ENCODE measurements at places on chromosomes 6 and 20.

DNA sequence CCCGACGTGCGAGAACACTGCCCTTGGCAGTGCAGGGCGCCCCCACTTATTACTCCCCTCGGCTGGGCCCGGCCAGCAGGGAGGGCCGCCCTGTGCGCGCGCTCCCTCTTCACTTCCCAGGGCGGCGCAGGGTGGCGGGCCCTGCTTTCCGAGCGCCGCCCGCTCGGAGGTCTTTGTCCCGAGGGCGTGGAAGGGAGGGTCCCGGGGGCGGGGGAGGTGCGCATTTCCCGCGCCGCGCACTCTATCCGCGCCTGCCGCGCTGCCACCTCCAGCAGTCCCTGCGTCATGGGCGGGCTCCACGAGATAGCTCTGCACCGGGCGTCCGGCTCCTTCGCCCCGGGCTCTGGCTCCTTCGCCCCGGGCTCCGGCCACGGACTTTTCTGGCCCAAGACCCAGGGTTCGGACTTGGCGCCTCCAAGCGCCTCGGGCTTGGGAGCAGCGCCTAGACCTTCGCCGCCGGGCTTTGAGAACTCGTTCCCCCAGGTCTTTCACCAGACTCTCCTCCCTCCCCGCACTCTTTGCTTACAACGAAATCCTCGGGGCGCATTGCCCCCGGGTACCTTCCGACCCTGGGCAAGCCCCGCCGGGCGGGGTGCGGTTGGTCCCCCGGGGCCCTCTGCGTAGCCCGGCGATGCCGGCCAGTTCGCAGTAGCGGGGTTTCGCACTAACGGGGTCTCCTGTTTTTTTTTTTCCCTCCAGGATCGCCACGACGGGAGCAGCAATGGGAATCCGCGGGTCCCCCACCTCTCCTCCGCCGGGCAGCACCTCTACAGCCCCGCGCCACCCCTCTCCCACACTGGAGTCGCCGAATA, 1.6 kb downstream of the TFAP2C start:
- no peak for DNase-seq

DNA sequence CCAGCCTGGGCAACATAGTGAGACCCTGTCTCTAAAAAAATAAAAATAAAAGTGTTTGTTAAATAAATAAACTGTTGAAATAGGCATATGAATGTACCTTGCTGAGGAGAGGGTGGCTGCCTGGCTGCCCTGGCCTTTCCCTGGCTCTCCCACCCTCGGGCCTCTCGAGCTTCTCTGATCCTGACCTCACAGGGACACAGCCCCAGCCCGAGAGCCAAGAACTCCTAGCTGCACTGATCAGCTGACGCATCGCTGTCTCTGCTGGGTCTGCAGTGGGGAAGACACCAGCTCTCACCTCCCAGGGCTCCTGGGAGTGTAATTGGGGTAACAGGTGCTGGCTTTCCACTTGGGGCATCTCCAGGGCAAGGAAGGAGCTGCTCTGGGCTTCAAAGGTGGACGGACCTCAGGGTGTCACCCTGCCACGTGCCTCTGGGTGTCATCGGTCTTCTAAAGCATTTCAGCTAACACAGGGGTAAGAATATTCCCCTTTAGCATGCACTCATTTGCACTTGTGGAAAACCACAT, 6.9 kb downstream of the TCF15 start:
- no peak for DNase-seq

GRCh38 chr6:3584606-3585005, 127.8 kb upstream of the SLC22A23 start:
- DNase-seq: no peak

GRCh38 chr6:74534465-74535211, 671.2 kb downstream of the COL12A1 start:
- DNase-seq: no peak

GRCh38 chr6:44867571-44868334, 460.4 kb upstream of the RUNX2 start:
- no peak for DNase-seq

- no peak for DNase-seq
These were observed 62.2 kb downstream of the RFPL4B start for GRCh38 chr6:112409311-112409710.

DNA sequence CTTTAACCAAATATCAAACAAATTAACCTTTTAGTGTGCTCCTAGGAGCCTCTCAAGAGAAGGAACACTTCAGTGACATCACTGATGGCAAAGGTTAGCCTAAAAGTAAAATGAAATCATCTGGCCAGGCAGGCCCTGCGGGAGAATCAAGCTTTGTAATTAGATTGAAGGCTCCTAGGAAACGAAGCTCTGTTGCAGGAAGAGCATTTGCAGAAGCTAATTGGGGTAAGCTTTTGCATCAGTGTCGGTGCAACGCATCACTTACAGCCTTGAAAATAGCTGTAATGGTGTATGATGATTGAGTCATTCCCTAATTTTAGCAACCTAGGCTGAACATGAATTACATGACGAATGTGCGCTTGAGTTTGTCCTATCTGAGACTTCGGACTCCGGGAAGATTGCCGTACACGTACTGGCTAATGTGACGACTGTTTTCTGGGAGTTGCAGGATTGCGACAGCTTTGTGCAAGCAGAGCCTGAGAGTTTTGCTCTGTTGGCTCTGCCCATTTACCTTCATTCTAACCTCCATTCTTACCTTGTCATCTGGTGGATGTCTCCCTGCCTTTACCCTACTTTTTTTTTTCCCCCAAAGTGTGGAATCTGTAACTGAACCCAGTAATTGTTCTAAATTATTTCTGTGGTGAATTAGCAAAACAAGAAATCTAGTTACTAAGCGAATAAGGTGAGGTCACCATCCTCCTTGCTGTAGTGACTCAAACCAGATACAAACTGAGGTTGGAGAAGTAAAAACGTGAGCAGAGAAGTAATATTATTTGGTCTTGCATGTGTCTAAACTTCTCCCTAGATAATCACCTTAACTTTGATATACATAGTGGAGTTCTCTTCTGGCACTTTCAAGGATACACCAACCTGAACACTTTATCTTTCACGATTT, 675.9 kb upstream of the CITED2 start:
- peak; percentile 78 for DNase-seq

DNA sequence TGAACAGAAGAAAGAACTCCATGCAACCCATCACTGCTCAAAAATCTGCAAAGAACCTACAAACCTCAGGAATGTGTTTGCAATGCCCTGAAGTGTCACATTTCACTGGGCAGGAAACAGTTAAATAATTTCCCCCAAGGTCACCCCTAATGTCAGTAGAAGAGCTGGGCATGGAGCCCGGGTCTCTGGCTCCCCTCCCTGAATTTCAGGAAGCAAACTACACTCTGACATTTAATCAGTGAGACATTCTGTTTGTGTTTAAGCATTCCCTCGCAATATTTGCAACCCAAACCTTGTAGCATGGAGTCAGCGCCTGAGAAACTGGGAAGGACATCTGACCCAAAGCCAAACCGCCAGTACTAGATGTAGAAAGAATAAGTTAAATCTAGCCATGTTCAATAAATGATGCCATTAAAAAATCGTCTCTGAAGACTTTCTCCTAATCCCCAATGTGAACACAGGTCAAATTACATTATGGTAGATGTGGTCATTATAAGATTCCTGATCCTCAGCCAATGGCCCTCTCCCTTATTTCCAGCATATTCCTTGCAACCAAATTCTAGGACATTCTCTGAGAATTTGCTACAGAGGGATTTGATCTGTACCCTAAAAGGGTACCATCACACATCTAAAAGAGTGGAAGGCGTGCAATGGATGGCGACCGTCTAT, 91.2 kb upstream of the ADTRP start:
- no peak for DNase-seq

DNA sequence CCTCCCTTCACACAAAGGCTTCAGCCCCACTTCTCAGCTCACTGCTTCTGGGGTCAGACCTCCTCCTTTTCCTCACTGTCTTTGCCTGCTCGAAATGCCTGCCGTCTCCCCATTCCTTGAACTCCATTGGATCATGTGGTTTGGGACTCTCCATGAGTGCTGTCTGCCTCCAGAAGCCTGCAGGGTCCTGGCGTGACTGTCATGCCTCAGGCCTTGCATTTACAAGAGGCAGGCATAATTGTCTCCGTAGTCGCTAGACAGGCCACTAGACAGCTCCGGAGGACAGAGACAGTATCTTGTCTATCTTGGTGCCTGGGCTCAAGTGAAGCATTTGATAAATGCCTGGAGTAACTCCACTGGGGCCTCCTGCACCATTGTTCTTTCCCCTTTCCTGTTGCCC, 15.3 kb downstream of the PNLDC1 start:
- no peak for DNase-seq

- no peak for DNase-seq
These were observed 562.9 kb upstream of the CHD6 start for GRCh38 chr20:42181064-42181463.

DNA sequence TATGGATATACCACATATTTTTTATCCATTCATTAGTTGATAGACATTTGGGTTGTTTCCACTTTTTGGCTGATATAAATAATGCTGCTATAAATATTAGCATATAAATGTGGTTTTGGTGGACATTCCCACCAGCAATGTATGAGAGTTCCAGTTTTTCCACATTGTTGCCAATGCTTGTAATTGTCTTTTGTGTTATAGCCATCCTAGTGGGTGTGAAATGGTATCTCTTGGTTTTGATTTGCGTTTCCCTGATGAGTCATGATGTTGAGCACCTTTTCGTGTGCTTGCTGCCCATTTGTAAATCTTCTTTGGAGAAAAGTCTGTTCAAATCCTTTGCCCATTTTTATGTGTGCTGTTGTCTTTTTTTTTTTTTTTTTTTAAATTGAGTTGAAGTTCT, 54.4 kb downstream of the DHX35 start:
- no peak for DNase-seq

- no peak for DNase-seq
These were observed 12.3 kb upstream of the DEFB112 start for GRCh38 chr6:50062051-50062450.

- DNase-seq: peak; percentile 55
These were observed at the start of gene PERP for GRCh38 chr6:138107078-138107751. Gene PERP (minus strand): TSS chr6:138107419. CDS start chr6:138107340, 79 bp downstream.

GRCh38 chr20:18258126-18258860, 30.0 kb upstream of the ZNF133 start:
- DNase-seq: no peak

GRCh38 chr6:150579611-150580010, 20.1 kb upstream of the PLEKHG1 start:
- DNase-seq: no peak

GRCh38 chr6:168345896-168346754, 26.5 kb upstream of the DACT2 start:
- DNase-seq: no peak

DNA sequence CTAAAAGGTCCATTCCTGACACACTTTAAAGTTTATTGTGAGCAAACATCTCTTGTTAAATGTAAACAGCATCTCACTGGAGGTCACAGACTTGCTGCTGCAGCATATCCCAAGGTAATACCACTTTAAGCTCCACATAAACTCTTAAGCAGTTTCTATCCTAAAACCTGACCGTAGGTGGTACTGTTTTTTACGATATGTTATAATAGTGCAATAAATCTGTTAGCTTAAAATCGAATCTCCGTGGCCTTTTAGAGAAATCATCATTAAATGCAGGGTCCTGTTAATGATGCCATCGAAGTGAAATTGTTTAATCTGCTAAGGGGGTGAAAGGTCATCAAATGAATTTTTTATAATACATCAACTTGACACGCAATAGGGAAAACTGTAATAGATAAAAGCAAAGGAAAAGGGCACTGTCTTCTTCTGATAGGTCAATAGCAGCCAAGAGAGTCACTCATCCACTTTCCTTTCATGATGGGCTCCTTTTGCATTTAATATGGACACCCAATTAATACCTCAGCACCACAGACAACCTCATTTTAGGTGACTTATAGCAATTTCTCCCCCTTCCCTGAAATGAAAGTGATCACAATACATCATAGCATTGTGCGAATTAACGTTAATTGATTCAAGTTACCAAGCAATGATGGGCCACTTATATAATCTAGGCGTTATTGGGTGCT, 436.1 kb downstream of the PKHD1 start:
- DNase-seq: no peak

DNA sequence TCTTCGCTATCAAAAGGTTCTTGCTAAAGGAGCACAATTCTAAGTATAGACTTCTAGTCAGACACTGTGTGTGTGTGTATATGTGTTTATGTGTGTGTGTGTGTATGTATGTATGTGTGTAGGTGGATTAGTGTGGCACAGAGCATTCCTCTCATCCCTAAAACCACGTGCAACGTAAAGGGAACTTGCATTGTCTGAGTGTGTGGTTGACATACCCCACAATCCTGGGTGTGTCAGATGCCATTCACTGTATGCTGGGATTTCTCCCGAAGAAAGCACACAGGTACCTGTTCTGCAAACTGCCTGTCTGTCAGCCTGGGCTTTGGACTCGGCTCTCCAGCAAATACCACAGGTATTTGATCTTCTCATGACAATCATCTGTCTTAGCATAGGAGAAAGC, 42.3 kb upstream of the TBC1D7 start:
- no peak for DNase-seq

DNA sequence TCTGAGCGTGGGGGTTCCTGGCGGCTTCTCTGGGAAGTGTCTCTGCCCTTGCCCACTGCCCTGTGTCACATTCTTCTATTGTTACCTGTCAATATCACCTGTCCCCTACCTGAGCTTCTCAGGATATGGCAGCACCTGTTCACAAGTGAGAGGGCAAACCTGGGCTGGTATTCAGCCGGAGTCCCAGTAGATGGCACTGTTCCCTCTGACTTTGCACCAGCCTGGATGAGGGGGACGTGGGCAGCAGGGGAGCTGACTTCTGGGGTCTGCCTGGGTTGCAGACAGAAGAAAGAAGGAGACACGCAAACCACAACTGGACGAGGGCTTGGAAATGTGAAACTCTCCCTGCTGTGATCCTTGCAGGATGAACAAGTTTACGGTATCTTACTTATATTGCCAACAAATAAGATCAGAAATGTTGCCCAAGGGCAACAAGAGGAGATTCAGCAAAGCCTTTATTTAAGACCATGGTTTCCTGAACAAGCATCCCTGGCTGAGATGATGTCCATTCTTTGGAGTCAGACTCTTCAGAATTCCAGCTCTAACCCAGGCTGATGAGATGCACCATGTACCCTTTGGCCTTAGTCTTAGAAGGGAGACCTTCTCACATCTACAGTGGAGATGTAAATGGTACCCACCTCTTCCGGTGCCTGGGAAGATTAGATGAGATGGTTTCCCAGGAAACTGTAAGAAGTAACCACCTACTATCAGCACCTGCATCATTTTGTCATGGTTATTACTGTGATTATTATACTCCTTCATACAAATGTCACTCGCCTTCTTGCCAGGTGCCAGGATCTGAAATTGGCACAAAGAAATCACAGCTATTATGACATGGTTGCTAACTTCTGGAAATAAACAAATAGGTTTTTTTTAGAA, 400.0 kb upstream of the CDH4 start:
- no peak for DNase-seq

DNA sequence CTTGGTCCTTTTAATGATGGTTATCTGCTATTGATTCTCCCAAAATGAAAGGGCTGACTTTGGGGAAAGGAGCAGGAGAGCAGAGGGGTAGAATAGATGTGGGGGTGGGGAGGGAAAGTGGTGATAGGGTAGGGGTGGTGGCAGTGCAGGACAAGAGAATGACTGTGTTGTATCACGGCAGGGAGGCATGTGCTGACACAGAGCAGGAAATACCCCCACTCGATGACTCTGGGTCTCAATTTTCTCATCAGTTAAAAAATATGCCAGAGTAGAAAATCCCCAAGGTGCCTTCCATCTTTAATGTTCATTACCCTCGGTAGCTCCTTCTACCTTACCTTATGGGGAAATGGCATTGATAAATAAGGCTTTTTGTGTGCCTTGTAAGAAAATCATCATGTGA, 79.0 kb upstream of the ATXN1 start:
- DNase-seq: no peak
